Stimulated activated CD4-positive, alpha-beta T cell treated with anti-CD3 and anti-CD28 coated beads, Interleukin-12 subunit alpha, Interleukin-12 subunit beta, amount 100 ng/mL, for 48 hours (primary cell): ENCODE measurements at places on chromosomes 11 and 22.

DNA sequence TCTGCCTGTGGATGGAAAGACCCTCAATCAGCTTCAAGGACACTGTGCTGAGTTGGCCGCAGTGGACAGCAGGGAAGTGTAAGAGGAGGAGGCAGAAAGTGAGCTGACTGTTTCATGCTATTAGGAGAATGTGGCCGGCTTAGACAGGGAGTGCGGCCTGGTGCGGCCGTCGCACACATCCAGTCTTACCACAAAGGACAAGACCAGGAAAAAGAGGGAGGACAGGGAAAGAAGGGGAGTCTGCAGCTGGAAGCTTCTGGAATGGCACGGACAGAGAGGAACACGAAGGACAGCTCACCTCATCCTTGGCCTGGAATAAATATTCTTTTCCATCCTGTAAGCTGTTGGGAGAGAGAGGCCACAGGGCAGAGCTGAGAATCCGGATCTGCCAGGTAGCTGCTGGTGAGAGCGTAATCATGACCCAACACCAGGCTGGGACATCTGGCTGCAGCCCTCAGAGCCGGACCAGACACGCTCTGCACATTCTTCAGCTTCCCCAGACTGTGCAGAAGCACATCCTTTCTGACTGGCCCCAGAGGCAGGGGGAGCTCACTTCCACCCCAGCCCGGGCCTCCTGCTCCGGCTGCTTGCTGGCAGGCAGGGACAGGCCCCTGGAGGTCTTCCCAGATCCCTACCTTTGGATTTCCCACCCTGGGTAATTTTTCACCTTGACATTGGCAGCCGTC is 8.6 kb upstream of the RBM4B start:
- no peak for DNase-seq

- peak; percentile 92 for DNase-seq
These were observed 14.7 kb upstream of the PISD start for GRCh38 chr22:31676700-31677099.

GRCh38 chr22:44965171-44965570 is 44.6 kb downstream of the PHF21B start:
- no peak for DNase-seq

DNA sequence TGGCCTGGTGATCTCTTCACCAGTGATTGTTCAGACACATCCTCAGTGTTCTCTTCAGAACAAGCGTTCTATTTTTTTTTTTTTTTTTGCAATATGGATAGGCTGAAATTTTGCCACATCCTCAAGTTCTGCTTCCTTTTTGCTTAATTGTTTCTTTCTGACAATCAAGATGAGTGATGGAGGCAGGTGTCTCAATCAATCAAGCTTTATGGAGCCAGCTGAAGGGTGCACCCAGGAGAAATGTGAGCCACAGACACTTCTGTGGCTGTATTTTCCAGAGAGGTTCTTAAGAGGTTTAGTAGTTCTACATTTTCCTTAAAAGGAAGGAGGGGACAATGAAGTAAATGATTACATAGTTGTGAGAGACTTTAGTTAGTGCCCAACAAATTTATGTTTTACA is 43.9 kb upstream of the ASPHD2 start:
- DNase-seq, result no peak

DNA sequence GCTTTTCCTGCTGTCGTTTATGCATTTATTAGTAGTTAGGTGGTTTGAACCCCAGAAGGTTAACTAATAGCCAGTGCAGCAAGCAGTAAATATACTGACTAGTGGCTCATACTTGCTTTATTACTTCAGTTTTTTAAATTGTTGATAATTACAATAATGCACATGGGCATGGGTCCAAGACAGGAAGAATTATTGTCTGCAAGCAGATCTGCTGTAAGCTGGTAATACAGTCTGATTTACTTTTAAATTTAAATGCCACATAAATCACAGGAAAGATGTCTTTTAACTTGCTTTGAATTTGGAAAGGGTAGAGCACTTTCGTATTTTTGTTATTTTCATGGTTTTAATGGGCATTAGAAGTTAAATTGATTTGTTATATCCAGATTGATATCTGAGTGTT is 27.1 kb downstream of the APLP2 start:
- no peak for DNase-seq

- DNase-seq, result no peak
These were observed at the start of gene NCR3LG1 for GRCh38 chr11:17351510-17352176. NCR3LG1 (plus strand) TSS chr11:17351800; CDS start chr11:17351970, 170 bp downstream.

- DNase-seq, result no peak
These were observed 19.8 kb upstream of the OOSP1 start for GRCh38 chr11:59918480-59918879.

DNA sequence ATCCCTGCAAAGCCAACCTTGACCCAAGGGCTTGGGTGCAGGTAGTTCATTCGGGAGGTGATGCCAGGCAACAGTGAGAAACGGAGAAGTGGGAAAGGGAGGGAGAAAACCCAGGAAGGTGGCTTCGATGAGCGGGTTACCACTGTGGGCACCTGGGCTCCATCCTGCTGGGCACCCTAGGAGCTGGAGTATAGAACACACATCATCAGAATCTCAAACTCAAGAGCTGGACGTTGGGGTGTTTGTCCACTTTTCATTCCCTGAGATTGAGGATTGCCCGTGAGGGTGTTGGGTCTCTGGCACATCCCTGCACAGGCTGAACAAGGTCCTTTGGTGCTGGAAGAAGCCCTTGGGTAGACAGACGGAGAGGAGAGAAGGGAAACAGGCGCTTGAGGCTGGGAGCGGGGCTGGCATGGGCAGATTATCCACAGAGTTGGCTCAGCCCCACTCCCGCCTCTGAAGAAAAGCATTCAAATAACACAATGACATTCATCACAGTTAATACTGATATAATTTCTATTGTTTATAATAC is 70.4 kb downstream of the LRRC32 start:
- no peak for DNase-seq

- DNase-seq, result no peak
These were observed 6.7 kb upstream of the PAX6 start for GRCh38 chr11:31817621-31818424.

GRCh38 chr22:30947816-30948454 is 20.6 kb downstream of the MORC2 start:
- DNase-seq, result no peak

DNA sequence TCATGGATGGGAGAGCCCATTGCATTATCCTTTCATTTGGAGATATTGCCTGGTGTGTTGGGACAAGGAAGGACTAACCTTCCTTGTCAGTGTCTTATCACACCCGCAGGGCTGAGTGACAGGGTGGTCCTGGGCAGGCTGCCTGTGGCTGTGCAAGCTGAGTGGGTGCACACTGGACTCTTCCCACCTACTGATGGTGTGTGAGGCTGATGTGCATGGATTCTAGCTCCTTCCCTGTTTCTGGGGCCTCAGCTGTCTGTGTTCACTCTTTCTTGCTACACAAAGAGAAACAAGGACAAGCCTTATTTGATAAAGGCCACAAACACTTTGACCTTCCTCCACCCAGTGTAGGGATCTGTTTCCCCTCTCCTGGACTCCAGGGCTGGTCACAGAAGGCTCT is 22.0 kb downstream of the TBX1 start:
- no peak for DNase-seq

DNA sequence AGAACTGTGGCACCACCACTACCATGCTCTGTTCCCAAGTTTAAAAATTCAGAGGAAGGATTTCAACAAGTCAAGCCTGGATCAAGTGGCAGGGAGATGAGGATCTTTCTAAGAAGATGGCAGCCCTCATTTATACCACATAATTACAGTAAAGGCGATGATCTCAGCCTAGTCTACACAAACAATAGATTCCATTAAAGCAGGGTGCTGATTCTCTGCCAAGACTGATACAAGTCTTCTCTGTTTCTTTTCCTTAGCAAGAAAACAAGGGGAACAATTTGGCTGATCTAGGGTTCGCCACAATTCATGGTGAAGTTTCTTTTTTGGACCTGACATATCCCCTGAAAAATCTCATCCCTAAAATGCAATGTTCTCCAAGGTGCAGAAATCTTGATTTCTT is 73.9 kb downstream of the PPFIBP2 start:
- DNase-seq, result no peak

DNA sequence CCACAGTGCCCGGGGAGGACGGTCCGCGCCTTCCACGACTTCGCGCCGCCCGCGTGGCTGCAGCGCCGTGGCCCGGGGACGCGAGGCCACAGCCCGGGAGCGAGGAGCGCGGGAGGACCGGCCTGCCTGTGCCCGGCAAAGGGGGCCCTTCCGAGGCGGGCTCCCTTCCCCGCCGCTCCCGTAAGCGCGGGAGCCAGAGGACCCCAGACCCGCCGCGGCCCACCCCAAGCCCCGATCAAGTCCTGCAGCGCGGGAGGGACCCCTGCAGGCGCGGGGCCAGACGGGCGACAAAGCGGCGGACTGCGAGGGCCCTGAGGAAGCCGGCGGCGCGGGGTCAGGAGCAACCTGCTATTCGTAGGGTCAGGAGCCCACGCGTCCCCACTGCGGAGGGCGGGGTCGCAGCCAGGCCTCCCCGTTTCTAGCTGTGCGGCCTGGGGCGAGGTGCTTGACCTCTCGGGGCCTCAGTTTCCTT is 110.3 kb downstream of the WNT7B start:
- DNase-seq, result no peak
